ENCODE measurements at places on chromosomes 3 and 15. TPM values are rescaled to one million over a fixed set of nuclear protein-coding genes. Genes with fewer than 3 reads are reported as not detected.

Gene ADCY5
- 11.8 TPM for total RNA-seq

Gene CADPS
- 418 TPM for total RNA-seq

Gene FYCO1
- 51.7 TPM for total RNA-seq

Gene REC114
- not detected for total RNA-seq

Gene CCDC13
- 9.3 TPM for total RNA-seq

Gene NRG4
- total RNA-seq = 2.3 TPM

Gene C3orf85
- total RNA-seq = not detected

Gene CCDC54
- not detected for total RNA-seq

Gene GOLGA8T
- total RNA-seq = not detected

Data from camera-type eye (tissue), 1 donor.